ENCODE measurements at places on chromosomes 6 and 20.

GRCh38 chr6:32608362-32608761 is 18.7 kb upstream of the HLA-DRB1 start:
- DNase-seq: no peak

DNA sequence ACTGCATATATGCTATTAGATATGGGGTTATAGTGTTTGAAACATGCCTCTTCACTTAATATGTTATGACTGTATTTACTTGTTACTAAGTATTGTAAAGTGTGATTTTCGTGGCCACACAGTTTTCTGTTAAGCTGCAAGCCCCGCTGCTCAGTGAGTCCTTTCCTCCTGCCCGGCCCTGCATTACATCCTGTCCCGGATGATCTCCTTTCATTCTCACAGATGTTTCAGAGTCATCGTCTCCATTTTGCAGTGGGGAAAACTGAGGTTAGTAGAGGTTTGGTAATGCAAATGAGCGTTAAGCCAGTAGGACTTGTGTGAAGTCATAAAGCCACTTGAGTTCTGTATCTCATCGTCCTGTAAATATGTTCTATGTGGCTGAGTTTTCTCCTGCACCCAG is 155.5 kb downstream of the CFAP61 start:
- no peak for DNase-seq

DNA sequence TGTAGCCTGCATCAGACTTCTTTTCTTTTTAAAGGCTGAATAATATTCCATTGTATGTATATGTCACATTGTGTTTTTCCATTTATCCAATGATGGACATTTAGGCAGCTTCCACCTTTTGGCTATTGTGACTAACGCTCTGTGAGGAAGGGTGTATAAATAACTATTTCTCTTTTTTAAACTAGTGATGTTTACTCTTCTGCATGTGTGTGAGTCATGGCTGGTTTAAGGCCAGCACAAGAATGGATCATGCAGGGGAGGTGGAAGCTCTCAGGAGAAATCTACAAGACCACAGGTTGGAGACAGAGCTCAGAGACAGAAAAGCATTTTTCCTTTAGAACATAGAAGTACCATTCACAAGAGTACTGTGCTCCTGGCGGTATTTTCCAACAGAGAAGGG is 307.2 kb downstream of the SOX4 start:
- no peak for DNase-seq

DNA sequence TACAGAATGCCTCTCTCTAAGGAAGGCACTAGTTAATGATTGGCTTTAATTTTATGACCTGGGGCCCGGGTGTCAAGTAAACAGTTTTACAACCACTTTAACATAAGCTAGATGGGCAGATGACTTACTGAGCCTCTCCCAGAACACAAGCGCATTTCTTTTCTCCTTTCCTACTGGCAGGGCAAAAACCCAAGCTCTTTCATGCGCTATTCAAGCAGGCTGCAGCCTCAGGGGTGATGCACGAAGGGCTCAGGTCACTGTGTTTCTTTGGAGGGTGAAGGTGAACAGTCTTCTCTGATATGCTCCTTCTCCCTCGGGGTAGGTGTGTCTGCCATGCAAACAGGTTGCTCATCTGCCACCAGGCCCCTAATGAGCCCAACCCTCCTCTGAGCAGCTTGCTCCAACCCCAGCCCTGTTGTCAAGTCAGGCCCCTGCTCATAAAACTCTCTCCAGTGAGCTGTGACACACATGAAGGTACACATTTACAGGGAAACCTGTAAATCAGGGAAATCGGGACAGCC is 73.5 kb upstream of the CDH4 start:
- DNase-seq: no peak

GRCh38 chr20:32521780-32522525 is 63.2 kb downstream of the NOL4L start:
- DNase-seq: peak; percentile 56

DNA sequence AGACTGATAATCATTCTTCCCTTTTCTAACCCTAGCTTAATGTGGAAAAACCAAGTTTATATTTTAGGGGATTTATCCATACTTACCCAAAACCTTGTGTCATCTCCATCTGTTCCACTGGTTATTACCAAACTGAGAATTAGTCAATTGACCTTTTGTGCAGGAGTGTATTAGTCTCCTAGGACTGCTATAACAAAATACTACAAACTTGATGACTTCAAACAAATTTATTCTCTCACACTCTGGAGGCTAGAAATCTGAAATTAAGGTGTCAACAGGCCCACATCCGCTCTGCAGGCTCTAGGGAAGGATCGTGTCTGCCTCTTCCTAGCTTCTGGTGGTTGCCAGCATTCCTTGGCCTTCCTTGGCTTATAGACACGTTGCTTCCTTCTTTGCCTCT is 12.7 kb upstream of the GMDS start:
- DNase-seq: no peak

- DNase-seq: no peak
Observed at GRCh38 chr6:41599015-41599851, 39.0 kb upstream of the MDFI start.

Measured in stimulated activated CD4-positive, alpha-beta T cell treated with anti-CD3 and anti-CD28 coated beads, Interleukin-1b, Interleukin-23, amount 100 ng/mL, for 48 hours (primary cell).